Skin of body (tissue), 3 donors: ENCODE measurements at places on chromosomes 5 and 9.

DNA sequence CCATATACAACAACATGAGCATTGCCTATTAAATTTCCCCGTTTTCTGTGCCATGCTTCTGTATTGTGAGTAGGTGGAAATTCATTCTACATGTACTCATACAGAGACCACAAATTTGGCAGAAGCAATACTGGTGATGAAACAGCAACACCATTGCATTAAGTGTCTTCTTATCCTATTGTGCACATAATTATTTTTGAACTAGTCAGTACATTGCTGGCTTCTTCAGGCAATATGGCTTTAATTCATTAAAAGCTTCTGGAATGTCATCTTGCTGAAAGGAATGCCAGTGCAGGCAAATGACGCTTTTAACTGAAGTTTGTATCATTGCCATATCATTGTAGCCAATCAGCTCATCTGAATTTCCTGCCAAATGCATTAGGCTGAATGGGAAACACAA lies 82.6 kb downstream of the KIAA1958 start:
- peak; percentile 73 for DNase-seq

DNA sequence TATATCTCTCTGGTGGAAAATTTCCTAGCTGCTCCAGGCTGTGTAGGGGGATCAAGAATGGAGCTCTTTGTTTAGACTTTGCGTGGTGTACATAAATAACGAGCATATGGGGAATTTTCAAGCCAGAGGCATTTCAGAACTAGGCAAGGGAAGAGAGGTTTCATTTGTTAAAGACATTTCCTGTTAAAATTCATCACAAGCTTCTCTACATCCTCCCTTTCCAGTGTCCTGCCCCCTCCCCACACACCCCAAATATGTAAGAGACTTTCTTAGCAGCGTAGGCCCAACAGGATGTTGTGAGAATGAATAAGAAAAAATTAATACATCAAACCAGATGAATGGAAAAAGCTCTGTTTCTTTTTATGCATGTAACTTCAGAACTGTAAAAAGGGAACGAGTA lies 150.3 kb downstream of the GPBP1 start:
- DNase-seq: peak; percentile 93

GRCh38 chr5:10059980-10060379 lies 189.7 kb downstream of the ATPSCKMT start:
- no peak for DNase-seq

- no peak for DNase-seq
Measured at GRCh38 chr5:132704875-132705274, 31.1 kb downstream of the IL4 start.

DNA sequence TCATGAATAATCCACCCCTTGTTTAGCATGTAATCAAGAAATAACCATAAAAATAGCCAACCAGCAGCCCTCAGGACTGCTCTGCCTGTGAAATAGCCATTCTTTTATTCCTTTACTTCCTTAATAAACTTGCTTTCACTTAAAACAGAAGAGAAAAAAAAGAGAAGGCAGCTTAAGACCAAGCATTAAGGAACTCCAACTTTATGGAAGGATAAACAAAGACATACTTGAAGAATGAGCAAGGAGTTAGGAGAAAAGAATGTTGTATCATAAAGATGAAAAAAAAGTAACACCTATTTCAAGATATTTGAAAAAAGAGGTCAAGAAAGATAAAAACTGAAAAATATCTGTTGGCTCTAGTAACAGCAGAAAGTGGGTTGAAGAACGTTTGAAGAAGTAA lies 107.6 kb downstream of the RNF180 start:
- no peak for DNase-seq

DNA sequence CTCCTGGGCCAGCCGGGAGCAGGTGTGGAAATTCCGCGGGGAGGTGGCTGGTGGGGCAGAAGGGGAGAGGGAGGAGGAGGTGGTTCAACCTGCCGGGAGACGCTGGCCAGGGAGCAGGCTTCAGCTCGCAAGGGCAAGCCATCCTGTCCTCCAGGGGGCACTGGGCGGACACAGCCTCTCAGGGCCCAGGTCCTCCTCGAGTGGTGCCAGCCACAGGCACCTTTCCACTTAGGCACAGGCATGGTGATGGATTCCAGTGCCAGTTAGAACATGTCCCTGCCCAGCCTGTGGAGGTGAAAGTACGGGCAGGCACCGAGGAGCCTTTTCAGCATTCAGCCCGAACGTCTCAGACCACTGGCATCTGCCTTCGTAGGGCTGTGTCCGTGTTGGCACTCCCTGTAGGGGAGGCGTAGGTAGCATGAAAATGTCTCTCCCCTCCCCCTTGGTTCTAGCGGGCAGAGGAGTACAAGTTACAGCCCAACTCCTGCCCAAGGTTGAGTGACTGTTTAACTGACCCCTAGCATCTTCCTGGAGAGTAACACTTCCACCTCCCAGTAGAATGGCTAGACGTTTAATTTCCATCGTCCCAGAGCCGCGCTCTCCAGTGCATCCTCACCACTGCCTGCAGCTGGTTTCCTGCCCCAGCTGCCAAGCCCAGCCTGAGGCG lies 48.9 kb downstream of the DAB2IP start:
- no peak for DNase-seq

DNA sequence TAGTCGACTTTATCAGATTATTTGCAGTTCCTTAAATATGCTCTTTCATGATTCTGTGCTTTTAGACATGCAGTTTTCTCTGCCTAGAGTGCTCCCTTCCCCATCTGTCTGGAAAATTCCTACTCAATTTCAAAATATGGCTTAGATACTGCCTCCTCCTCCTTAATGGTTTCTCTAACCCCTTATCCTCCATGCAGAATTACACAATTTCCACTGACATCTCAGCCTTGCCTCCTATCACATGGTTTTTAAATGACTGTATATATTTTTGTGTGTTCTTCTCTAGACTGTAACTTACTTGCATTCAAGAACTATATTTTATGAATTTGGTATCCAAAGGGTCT lies 85.2 kb downstream of the SLC44A1 start:
- no peak for DNase-seq

GRCh38 chr9:14618836-14619420 lies 74.3 kb downstream of the ZDHHC21 start:
- no peak for DNase-seq

DNA sequence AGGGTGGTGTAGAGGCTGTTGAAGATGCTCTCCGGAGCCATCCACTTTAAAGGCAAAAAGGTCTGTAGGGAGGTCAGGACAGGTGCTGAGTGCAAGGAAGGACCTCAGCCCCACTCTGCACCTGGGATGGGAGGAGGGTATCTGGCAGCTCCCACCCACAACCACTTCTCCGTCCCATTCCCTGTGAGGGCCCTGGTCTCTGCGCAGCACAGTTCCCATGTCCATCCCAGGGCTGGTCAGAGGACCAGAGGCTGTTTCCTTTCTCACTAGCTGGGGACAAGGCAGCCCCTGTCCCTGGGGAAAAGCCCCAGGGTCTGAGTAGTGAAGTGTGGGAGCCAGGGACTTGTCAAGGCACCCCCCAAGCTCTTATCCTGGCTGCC lies 33.7 kb upstream of the CSF1R start:
- no peak for DNase-seq

DNA sequence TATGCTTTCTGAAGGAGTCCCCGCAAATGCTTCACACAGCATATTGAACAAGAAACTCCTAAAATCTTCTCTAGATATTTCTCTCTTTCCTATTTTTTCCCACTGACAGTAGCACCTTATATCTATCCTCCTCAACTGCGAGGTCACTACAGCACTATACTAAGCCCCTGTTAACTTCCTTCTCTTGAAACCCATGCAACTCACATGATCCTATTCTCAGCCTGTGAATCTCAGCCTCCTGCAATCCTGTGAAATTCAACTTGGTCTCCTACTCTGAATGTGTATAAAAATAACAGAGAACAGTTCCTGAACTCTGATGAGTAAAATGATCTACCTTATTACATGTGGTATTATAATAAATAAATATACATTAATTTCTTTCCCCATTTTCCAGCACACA lies 6.1 kb upstream of the PLGRKT start:
- no peak for DNase-seq

DNA sequence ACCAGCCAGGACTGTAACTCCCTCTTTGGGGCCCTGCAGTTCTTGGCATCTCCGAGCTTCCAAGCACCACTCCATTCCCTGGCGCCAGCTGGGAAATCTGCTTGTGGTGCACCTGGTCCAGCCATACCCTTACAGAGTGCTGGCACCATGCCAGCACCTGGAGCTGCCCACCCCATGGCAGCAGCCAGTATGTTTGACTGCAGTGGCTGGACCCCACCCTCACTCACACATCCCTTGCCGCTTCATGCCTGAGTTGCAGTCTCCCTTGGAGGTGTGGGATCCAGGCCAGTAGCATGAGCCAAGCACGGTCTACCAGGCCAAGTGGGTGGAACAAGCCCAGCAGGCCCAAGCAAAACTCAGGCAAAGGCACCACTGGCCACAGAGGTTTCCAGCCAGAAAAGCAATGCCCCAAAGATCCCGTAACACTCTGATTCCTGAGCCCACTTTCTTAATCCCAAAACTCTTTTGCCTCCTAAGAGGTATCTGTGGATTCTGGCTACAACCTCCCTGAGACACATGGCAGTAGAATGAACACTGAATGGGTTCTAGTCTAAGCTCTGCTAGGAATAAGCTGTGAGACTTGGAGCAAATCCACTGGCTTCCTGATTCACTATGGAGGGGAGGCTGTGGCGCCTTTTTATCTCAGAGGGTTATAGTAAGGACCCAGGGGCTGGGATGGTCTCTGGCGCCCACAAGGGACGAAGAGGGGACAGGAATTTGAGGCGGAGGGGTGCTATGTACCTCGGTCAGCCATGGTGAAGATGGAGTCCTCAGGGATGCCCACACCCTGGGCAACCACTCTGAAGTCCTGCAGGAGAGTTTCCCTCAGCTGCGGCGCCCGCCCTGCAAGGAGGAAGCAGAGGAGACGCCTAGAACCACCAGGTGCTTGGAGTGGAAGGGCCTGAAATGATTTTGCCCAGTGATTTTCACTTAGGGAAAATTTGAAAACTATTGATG lies 5.6 kb downstream of the AMBP start:
- DNase-seq: no peak

DNA sequence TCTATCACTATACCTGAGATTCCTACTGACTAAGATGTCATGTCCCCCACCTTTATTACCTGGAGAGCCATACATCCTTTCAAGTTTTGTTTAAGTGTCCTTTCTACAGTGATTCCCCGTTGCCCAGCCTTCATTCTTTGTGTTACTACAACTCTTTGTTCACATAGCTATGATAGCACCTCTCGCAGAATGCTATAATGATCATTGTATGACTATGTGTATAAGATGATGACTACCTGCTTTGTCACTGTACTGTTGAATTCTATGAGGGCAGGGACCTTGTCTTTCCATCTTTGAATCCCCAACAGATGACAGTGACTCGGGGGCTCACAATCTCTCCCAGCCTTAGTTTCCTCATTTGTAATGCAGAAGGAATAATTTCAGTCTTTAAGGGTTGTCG lies 361.2 kb downstream of the NPR3 start:
- no peak for DNase-seq

- no peak for DNase-seq
Measured at GRCh38 chr9:14156046-14156445, 157.9 kb downstream of the NFIB start.

- DNase-seq: peak; percentile 92
Measured at GRCh38 chr9:36029765-36030528, 6.8 kb upstream of the RECK start.

DNA sequence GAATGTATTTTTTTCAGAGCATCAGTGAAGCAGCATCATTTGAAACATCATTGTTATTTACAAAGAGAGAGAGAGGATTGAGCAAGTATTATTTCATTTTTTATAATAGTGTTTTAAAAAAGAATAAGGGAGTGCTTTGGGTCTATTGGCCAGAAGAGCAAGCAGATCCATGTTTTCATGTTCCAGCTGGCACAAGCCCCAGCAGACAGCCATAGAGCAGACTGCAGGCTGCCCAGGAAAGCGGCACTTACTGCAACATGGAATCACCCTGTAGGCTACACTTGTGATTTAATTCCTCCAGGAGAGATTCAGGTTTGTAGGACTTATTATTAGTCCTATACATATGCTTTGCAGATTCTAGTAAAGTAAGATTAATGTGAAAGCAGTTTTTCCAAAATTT lies 407.0 kb upstream of the GRAMD2B start:
- DNase-seq: peak; percentile 5

- no peak for DNase-seq
Measured at GRCh38 chr9:71955300-71955915, 44.0 kb downstream of the C9orf85 start.

GRCh38 chr9:84339962-84340361 lies 596 bp downstream of the SLC28A3 start:
- no peak for DNase-seq

- no peak for DNase-seq
Measured at GRCh38 chr5:142508591-142508990, 177.3 kb downstream of the FGF1 start.

DNA sequence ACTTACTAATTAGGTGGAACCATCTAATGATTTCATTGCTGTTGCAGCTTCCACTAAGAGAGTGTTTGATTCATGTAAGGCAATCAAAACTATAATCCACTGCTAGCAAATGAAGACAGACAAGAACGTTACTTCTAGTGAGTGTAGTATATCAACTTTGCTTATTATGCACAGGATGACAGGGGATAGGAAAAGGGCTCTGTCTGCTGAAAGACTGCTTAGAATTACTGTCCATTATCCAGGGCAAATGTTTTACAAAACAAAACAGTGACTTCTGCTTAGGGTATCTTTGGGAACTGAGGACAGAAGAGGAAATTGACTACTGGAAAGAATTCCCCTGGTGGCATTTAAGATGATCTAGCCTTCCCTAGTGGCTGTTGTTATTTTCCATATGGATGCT lies 40.2 kb downstream of the PLPPR1 start:
- DNase-seq: no peak

GRCh38 chr5:153463806-153464205 lies 26.7 kb upstream of the GRIA1 start:
- no peak for DNase-seq
